ENCODE measurements at places on chromosomes 1 and 21.

DNA sequence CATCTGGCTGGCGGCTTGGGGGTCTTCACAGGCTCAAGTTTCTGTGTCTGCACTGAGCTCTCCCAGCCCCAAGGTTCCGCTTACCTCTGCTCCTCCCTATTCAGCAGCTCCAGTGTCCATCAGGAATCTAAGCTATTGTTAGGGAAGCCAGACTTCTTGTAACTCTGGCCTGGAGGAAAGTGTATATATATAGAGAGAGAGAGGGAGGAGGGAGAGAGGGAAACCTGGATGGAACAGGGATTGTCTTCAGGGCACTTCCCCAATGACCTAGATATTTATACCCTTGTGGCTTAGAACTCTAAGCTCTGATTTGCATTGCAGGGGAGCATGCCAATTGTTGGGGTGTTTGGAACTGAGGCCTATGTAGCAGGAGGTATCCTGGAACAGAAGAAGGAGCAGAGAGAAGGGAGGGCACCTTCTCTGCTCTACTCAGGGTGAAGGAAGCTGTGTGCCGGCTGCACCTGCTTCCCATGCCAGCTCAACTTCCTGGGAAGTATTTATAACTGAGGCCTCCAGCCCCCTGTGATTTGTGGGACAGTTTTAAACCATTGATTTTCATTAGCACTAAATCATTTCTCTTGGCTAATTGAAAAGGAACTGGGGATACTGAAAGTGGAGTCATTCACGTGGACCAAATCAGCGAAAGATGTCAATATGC, 70.9 kb downstream of the NAV1 start:
- no peak for DNase-seq

GRCh38 chr1:53540604-53541262, 81.5 kb downstream of the DMRTB1 start:
- DNase-seq, result no peak

DNA sequence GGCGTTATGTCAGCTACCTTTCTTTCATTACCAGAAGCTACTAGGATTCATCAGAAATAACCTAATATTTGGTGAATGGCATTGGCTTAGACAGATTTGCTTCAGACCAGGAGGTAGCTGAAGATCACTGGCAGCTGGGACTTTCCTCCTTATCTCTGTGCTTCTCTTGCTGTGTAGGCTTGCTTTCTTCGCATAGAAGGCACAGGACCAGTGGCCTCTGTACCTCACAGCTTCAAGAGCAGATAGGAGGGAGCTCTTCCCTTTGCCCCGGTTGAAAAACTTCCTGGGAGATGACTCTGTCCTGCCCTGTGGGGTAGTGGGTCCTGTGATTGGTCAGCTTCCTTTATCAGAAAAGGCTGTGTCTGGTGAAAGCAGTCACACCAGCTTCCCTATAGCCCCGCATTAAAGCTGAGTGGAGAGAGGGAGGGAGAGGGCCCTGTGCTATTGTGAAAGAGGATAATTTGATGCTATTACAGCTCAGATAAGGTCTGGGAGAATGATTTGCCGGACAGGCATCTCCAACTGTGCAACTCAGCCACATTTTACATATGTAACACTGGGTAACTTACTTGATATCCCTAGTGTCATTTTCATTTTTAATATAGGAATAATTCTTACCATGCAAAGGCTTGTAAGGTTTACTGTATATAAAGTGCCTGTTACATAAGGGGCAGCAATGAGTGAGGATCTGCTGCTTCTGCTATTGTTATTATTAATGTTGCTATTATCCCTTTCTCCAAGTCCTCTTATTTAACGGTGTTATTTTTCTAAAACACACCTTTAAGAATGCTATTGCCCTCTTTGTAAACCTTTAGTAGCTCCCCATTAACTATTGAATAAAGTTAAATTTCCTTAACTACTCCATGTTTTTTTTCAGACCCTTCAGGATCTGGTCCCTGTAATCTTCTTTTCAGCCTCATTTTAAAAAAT, 31.6 kb downstream of the OSBPL9 start:
- DNase-seq, result no peak

- DNase-seq, result no peak
Observed at GRCh38 chr1:202805886-202806844, 2.1 kb downstream of the KDM5B start.

DNA sequence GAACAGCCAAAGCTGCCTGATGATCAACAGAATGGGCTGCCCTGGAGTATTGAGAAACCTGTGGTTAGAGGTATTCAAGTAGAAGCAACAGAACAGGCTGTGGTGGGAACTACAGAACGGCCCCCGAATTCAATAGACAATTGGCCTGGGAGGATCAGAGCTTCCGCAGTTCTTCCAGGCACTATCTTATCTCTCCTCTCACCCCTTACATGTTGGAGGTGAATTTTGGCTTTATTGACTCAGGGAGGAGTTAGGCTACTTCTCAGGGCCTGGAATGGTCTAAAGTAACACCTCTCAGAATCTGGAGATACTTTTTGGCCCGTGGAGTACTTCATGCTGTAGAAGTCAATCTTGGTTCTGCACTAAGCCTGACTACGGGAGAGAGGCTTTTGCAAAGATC, 253.0 kb downstream of the PRDM2 start:
- no peak for DNase-seq

DNA sequence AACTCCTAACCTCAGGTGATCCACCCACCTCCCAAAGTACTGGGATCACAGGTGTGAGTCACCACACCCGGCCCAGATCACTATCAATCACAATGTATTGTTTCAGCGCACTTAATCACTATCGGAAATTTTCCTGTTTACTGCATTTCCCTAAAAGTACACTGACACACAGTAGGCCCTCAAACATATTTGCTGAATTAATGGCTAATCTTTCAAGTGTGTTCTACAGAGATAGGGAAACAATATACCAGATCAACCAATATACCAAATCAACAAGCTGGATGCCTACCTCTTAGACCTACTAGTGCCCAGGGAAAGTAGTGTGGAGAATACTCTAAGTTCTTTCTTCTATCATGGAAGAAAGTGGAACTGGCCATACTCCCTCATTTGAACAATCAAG, 17.1 kb downstream of the UBR4 start:
- DNase-seq, result no peak

All from stimulated activated CD4-positive, alpha-beta T cell treated with anti-CD3 and anti-CD28 coated beads, TNF-alpha, amount 100 ng/mL, for 1 hour (primary cell).